Hepatocyte (in vitro differentiated cells): ENCODE measurements at places on chromosomes 2 and 18. TPM values are rescaled to one million over a fixed set of nuclear protein-coding genes. Genes with fewer than 3 reads are reported as not detected.

The IL1R2 gene
- total RNA-seq: 1.3 and 10.5 TPM in 2 replicates

The VWA3B gene
- not detected in 2 replicates for total RNA-seq

The DHRS9 gene
- total RNA-seq: 1.1 and 1.2 TPM in 2 replicates

The ZNF804A gene
- 2.3 and 2.4 TPM in 2 replicates for total RNA-seq

The TOGARAM2 gene
- 0.47 and 0.92 TPM in 2 replicates for total RNA-seq

The GNAL gene
- 5.2 and 7.1 TPM in 2 replicates for total RNA-seq

The GKN1 gene
- 0.53 TPM in 1 of 2 replicates, not detected in the other for total RNA-seq
